Aorta (tissue), 5 donors: ENCODE measurements at places on chromosomes 12 and 14. TPM values are rescaled to one million over a fixed set of nuclear protein-coding genes. Genes with fewer than 3 reads are reported as not detected.

Gene NEUROD4
- total RNA-seq: not detected

Gene TCHP
- total RNA-seq: 21.1 TPM

Gene RABGGTA
- 17.1 TPM for total RNA-seq

Gene PTPRO
- total RNA-seq: 16.1 TPM

Gene PDE3A
- 94.7 TPM for total RNA-seq

Gene CLEC6A
- total RNA-seq: not detected

Gene POLE2
- total RNA-seq: 1.2 TPM

Gene MYBPC1
- not detected for total RNA-seq

DNA sequence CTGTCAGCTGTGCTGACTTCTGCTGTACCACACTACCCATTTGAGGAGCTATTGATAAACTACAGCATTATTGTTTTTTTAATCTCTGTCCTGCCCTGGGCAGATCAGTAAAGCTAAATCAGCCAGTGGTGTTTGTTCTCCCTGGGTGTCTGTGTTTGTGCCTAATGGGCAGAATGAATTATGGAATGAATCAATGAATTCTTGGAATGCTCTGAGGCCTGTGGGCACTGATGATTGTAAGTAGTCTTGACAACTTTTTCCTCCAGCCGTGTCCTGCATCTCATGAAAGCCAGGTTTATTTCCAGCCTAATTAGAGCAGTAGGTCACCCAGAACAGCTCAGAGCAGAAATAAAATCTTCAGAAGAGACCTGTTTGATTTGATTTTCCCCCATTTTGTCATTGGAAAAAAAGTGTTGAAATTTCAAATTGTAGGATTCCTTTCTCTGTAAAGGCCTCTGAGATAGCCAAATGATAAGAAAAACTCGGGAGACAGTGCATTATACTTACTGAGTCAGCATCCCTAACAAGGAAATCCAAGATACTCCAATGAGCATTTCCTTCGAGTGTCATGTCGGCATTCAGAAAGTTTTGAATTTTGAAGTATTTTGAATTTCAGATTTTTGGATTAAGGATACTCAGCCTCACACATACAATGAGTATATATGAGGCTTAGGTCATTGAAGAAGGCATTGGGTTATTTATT is 19.4 kb upstream of the EVL start:
- DNase-seq: no peak

- DNase-seq: no peak
These were observed 18.8 kb downstream of the TTC7B start for GRCh38 chr14:90797451-90797850.

DNA sequence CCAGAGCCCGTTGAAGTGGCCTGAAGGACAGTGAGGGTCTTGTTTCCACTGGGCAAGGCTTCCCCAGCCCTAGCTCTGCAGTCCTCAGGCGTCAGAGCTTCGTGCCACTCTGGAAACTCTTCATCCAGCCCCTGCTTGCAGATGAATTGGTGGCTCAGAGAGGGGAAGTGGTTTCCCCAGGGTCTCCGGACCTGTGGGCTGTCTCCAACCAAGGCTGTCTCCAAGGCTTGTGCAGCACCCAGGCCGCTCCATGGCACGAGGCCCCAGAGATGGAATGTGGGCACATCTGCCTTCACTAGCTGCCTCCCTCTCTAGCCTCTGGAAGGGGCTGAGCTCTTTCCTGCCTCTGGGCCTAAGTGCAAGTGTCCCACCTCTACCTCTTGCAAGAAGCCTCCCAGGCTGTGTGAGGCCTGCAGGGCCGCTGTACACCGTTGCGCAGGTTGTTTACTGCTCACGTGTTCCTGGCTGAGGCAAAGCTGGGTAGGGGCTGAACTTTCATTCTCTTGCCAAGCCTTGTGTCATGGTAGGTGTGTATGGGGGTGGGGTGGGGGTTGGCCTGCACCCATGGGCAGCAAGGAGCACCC is 11.1 kb downstream of the RIN3 start:
- no peak for DNase-seq

DNA sequence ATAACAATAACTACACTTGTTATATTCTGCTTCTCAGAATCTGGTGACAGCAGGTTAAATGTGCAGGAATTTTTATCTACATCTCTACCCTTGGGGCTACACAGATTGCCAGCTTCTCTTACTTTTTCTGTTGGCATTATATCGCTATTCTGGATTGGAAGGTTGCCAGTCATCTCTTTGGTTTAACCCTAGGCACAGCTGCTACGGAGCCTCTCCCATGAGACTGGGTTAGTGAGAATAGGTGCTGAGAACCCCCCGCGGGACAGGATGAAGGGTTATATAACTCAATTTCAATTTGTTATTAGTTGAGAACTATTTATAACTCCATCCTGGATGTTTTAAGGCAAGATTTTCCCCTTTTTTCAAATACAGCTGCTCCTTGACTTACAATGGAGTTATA is 73.1 kb downstream of the ACADS start:
- DNase-seq: no peak

GRCh38 chr14:39005044-39005880 is 97.8 kb downstream of the SEC23A start:
- DNase-seq: no peak

GRCh38 chr12:45315462-45315861 is 99.6 kb downstream of the ANO6 start:
- DNase-seq: no peak

DNA sequence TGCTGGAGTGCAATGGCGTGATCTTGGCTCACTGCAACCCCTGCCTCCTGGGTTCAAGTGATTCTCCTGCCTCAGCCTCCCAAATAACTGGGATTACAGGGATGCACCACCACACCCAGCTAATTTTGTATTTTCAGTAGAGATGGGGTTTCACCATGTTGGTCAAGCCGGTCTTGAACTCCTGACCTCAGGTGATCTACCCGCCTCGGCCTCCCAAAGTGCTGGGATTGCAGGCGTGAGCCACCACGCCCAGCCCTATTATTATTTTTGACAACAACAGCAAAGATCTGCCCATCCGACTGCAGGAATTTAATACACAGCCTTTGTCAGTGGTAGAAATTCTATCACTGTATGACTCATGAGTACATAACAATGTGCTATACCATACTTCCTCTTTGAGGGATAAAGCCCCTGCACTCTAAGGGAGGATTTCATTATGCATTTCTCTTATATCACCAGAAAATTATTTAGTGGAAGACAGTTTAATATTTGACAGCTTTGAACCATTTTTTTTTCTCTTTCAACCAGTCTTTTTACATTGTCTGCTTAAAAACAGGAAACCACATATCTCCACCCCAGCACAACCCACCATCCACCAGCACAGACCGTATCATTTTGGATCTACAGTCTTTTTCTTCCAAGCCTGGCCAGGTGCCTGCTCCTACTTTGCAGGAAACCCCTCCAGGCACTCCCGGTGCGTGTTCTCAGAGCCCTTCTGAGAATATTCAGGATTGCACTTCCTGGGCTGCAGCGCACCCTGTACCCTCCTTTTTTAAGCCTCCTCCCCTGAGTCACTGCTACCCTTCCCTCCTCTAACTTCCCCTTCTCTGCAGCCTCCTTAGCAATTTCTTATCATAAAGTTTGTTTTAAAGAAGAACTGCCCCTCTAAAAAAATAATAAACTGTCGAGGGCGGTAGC is 594 bp downstream of the ARHGDIB start:
- peak; percentile 60 for DNase-seq

GRCh38 chr14:102915292-102916110 is 7.0 kb upstream of the AMN start:
- DNase-seq: peak; percentile 47

DNA sequence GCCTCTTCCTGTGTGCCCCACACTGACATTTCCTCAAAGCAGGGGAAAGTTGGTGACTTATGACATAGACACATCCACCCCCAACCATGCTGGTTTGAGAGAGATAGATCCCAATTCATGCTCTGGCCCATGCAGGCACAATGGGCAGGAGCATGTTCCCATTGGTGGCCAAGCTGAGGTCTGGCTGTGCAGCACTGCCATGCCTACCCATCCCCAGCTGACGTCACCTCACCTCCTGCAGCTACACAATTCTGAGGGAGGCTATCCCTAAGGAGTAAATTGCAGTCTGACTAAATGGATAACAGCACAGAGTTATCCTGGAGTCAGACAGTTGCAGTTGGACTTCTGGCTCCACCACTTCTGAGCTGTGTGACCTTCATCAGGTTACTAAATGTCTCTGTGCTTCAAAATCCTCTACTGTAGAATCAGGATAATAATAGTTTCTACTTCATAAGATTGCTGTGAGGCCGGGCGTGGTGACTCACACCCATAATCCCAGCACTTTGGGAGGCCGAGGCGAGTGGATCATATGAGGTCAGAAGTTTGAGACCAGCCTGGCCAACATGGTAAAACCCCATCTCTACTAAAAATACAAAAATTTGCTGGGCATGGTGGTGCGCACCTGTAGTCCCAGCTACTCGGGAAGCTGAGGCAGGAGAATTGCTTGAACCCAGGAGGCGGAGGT is 323.9 kb downstream of the BCL11B start:
- no peak for DNase-seq

- DNase-seq: peak; percentile 32
These were observed 32.2 kb downstream of the CYP46A1 start for GRCh38 chr14:99716091-99716849.

DNA sequence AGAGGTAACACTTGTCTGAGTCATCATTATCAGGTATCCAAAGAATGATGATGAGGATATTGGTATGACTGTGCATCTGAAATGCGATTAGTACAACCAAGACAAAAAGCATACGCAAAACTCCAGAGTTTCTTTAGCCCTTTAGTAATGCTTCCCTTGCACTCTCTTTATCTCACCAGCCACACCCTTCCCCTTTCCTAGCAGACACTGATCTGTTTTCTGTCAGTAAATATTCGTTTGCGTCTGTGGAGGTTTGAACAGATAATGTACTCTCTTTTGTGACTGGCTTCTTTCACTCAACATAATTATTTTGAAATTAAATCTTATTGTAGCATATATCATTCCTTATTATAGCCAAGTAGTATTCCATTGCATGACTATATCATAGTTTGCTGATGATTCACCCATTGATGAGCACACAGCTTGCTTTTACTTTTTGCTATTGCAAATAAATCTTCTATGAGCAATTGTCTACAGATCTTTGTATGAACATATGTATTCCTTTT is 775.7 kb downstream of the SLC6A15 start:
- no peak for DNase-seq

DNA sequence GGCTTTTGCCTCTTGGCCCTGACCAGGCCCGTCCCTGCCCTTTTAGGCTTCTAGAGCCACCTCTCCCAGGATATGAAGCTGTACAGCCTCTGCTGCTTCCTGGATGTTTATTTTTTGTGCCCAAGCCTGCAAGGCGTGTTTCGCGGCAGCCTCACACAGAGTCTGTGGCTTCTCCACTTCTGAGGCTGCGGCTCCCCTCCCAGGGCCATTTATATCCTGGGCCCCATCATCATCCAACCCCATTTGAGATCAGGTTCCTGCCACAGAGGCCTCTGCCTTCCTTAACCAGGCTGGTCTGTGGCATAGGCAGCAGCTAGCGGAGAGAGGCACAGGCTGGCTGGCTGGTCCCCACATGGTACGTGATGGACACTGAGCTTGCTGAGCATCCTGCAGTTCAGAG is 114.1 kb upstream of the PWP1 start:
- DNase-seq: no peak

DNA sequence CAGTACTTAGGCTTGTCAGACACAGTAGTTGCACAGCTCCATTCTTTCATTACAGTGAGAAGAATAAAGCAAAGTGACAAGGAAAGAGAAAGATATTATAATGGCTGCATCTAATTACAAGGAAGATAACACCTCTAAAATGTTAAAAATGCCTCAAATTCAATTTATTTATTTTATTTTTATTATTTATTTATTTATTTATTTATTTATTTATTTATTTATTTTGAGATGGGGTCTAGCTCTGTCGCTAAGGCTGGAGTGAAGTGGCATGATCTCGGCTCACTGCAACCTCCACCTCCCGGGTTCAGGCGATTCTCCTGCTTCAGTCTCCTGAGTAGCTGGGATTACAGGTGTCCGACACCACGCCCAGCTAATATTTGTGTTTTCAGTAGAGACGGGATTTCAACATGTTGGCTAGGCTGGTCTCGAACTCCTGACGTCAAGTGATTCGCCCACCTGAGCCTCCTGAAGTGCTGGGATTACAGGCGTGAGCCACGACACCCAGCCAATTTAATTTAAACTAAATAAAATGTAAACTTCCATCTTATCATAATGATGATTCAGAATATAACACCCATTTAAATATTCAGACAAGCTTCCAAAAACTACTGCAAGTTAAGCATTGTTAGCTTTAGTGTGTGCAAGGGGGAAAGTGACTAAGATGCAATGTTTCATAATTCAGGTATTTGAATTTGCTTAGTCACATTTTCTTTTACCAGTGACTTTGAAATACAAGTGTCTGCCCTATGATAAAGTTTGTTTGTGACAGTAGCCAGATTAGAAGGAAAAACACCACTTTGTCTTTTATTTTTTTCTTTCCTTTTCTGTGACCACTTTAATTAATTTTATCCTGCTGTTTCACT is 2.4 kb upstream of the CFAP54 start:
- no peak for DNase-seq

DNA sequence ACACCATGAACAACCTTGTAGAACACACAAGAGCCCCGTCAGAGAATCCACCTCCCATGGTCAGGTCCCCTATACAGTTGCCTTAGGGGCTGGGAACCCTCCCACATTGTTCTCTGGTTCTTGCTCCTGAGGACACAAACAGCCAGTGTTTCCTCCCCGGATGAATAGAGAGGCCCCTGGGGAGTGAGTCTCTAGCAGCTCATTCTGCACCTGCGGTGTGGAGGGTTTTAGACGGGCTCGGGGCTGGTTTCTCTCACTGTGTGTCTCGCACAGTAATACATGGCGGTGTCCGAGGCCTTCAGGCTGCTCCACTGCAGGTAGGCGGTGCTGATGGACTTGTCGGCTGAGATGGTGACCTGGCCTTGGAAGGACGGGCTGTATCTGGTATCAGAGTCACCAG is 1052.1 kb downstream of the TMEM121 start:
- DNase-seq: no peak
